ENCODE measurements at places on chromosomes 3 and 15. TPM values are rescaled to one million over a fixed set of nuclear protein-coding genes. Genes with fewer than 3 reads are reported as not detected.

The GNB4 gene
- total RNA-seq = 23.8 TPM

The CLN6 gene
- total RNA-seq = 18.4 TPM

The SKOR1 gene
- total RNA-seq = 0.98 TPM

The HYKK gene
- total RNA-seq = 14.7 TPM

GRCh38 chr3:197501879-197502620, 53.7 kb downstream of the BDH1 start:
- no peak overlapping the region for H3K27ac ChIP-seq
- H3K4me1 ChIP-seq = no peaks in the 10 kb centered on the region
- peak; percentile 41 for DNase-seq
- H3K4me3 ChIP-seq = no peak overlapping the region
- H3K27me3 ChIP-seq = no peaks in the 10 kb centered on the region
- no peaks in the 10 kb centered on the region for H3K36me3 ChIP-seq

- no peak overlapping the region for H3K27ac ChIP-seq
- no peaks in the 10 kb centered on the region for H3K4me1 ChIP-seq
- no peak for DNase-seq
- no peaks in the 10 kb centered on the region for H3K36me3 ChIP-seq
These were observed 40.9 kb upstream of the PIK3R4 start for GRCh38 chr3:130787422-130788068.

- H3K27ac ChIP-seq = no peak overlapping the region
- H3K36me3 ChIP-seq = no peaks in the 10 kb centered on the region
- H3K4me1 ChIP-seq = no peaks in the 10 kb centered on the region
- H3K27me3 ChIP-seq = no peaks in the 10 kb centered on the region
These were observed 161.9 kb downstream of the WNT7A start for GRCh38 chr3:13718000-13718399.

GRCh38 chr3:101989578-101990200, 140.4 kb downstream of the NFKBIZ start:
- H3K27me3 ChIP-seq = no peaks in the 10 kb centered on the region
- no peak overlapping the region for H3K4me3 ChIP-seq
- H3K4me1 ChIP-seq = no peaks in the 10 kb centered on the region
- DNase-seq = no peak
- no peaks in the 10 kb centered on the region for H3K36me3 ChIP-seq
- H3K27ac ChIP-seq = no peak overlapping the region
